Upper lobe of right lung (tissue), 1 donor: ENCODE measurements at places on chromosomes 2 and 18. TPM values are rescaled to one million over a fixed set of nuclear protein-coding genes. Genes with fewer than 3 reads are reported as not detected.
A peak's percentile ranks its signal among the peaks of the same experiment; 100 is the strongest.

DNA sequence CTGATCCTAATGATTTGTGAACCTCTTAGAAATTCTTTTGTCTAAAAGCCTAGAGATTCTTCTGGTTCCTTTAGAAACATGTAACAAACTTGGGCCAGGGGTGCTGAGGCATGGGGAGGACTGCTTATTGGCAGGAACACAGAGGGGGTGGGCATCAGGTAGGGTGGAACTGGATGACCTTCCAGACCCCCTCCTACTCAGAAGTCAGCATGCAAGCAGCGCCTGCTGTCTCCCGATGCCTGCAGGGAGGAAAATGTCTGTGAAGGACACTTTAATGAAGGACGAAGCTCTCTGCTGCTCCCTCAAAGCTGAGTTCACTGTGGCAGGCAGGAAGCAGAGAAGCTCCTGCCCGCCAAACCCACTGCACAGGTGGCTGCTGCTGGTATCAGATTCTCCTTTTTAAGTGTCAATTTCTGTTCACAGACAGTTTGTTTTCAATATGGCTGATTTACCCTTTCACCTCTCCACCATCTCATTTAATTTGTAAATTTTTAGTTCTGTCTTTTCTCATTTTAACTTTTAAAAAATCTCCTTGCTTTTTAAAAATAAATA, 19.4 kb downstream of the COA5 start:
- H3K4me1 ChIP-seq, result no peaks in the 10 kb centered on the region
- H3K27me3 ChIP-seq, result no peaks in the 10 kb centered on the region
- no peak overlapping the region for H3K4me3 ChIP-seq
- peaks cover 51% of the 10 kb centered on the region for H3K36me3 ChIP-seq
- H3K27ac ChIP-seq, result no peak overlapping the region

DNA sequence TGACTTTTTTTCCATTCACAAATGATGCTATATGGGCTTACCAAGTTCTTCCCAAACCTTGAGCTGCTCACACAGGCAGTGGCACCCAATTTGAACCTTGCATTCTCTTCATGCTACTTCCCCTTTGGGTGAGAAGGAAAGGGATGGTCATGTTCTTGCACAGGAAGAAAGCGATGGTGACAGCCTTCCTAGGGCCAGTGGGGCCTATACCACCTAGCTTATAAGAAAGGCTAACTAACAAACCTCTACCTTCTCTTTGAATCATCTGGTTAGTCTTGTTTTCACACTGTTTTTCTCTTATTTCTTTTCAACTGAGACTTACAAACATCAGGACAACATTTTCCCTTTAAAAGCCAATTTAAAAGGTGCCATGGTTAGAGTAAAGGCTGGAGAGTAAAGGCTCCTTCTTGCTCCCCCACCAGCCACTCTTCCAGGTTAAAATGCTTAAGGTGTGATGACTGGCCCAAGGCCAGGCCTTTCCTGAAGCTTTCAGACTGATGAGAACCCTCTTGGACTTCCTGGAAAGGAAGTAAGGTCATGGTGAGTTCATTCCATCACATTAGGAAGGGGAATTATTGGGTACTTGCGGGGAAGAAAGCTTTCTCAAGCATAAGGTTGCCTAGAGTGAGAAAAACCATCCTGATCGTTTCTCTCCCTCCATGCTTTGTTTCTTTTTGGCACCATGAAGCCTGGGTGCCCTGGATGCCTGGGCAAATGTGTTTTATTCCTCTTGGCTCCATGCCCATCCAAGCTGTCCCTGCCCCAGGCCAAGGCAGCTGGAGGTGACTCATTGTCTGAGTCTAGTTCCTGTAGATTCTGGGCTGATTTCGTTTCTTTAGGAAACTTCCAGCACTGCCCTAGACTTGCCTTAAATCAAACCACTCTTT, 41.4 kb upstream of the ITGB6 start:
- no peaks in the 10 kb centered on the region for H3K27me3 ChIP-seq
- peak overlapping the region; percentile 8 for H3K27ac ChIP-seq
- no peak overlapping the region for H3K4me3 ChIP-seq
- peaks cover 16% of the 10 kb centered on the region for H3K4me1 ChIP-seq
- peak; percentile 69 for DNase-seq

GRCh38 chr18:1048032-1048431, 143.4 kb downstream of the ADCYAP1 start:
- DNase-seq, result no peak
- no peaks in the 10 kb centered on the region for H3K27me3 ChIP-seq
- H3K4me1 ChIP-seq, result no peaks in the 10 kb centered on the region
- H3K36me3 ChIP-seq, result no peaks in the 10 kb centered on the region
- H3K4me3 ChIP-seq, result no peak overlapping the region

DNA sequence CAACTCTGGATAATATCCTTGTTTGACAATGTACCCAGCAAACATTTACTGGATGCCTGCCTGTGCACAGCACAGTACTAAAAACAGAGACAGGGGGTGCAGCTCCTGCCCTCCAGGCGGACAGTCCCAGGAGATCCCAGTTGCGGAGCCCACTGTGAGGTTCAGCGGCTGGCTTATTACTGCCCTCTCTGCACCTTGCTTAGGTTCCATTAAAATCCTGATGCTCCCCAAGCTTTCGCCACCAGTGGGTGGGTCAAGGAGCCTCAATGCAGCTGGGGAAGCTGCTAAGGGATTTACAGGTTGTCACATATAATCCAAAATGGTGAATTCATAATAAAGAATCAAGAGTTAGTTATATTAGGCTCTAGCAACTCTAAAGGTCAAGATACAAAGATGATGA, 38.3 kb downstream of the CRACDL start:
- no peak overlapping the region for H3K27ac ChIP-seq
- no peaks in the 10 kb centered on the region for H3K36me3 ChIP-seq
- peak; percentile 16 for DNase-seq
- no peaks in the 10 kb centered on the region for H3K27me3 ChIP-seq
- peaks cover 6% of the 10 kb centered on the region for H3K4me1 ChIP-seq
- no peak overlapping the region for H3K4me3 ChIP-seq

DNA sequence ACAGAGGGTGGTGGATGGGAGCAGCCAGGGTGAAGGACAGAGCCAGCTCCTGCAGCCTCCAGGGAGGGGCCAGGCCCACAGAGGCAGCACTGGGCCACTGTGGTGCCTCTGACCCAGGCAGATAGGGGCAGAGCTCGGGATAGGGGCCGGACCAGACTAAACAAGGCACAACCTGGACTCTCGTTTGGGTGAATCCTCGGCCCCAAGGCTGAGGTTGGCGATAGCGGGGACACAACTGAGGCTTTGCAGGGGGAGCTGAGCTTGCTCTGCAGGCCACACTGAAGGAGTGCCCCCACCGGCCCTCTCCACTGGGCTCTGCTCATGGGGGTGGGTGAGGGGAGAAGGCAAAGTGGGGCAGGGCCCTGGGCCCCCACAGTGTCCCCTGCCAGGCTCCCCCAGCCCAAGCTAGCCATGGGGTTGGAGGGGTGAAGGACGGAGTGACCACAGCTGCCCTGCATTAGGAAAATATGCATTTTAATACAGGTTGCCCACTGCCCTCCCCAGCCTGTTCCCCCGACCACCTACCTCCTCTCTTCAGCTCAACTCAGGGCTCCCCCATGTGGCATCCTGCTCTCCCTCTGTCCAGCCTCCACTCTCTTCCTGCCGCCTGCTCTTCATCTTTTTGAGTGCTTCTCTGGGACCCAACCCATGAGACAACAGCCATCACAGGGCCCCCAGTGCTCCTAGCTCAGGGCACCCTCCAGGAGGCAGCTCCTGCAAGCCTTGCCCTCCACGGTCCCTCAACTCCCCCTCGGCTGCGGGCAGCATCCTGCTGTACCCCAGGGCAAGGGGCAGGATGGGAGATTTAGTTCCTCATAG, 152.8 kb downstream of the INHBB start:
- peak; percentile 55 for DNase-seq
- no peak overlapping the region for H3K27ac ChIP-seq
- H3K36me3 ChIP-seq, result no peaks in the 10 kb centered on the region
- no peaks in the 10 kb centered on the region for H3K4me1 ChIP-seq
- H3K4me3 ChIP-seq, result no peak overlapping the region
- no peaks in the 10 kb centered on the region for H3K27me3 ChIP-seq

GRCh38 chr2:128805237-128805636, 486.6 kb upstream of the HS6ST1 start:
- no peak overlapping the region for H3K4me3 ChIP-seq
- H3K27me3 ChIP-seq, result no peaks in the 10 kb centered on the region
- H3K36me3 ChIP-seq, result no peaks in the 10 kb centered on the region
- H3K27ac ChIP-seq, result no peak overlapping the region
- no peaks in the 10 kb centered on the region for H3K4me1 ChIP-seq

DNA sequence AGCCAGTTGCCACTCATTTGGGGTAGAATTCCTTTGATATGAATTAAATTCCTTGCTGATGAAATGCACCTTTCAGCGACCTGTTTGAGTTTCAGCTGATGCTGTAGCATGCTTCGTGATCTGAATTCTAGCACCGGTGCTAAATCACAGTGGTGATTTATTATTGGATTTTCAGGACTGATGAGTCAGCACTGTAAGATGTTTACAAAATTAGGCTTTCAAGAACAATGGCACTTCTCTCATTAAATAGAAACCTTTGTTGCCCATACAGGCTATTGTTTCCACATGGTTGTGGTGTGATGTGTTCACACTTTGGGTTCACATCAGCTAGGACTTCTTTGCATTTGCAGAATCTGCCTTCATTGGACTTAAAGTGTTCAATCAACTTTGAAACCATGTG, 687.7 kb downstream of the ARHGAP15 start:
- no peaks in the 10 kb centered on the region for H3K27me3 ChIP-seq
- no peaks in the 10 kb centered on the region for H3K36me3 ChIP-seq
- no peak overlapping the region for H3K27ac ChIP-seq
- no peak overlapping the region for H3K4me3 ChIP-seq
- H3K4me1 ChIP-seq, result no peaks in the 10 kb centered on the region
- DNase-seq, result no peak

GRCh38 chr2:241755777-241756176, 20.8 kb upstream of the GAL3ST2 start:
- peaks cover 25% of the 10 kb centered on the region for H3K36me3 ChIP-seq
- no peak overlapping the region for H3K4me3 ChIP-seq
- no peak for DNase-seq
- H3K27ac ChIP-seq, result no peak overlapping the region
- H3K4me1 ChIP-seq, result no peaks in the 10 kb centered on the region

GRCh38 chr2:113342650-113343049, 63.9 kb upstream of the PAX8 start:
- no peaks in the 10 kb centered on the region for H3K36me3 ChIP-seq
- no peaks in the 10 kb centered on the region for H3K27me3 ChIP-seq
- no peak overlapping the region for H3K4me3 ChIP-seq

GRCh38 chr2:101265893-101266499, 13.3 kb downstream of the CNOT11 start:
- H3K27me3 ChIP-seq, result no peaks in the 10 kb centered on the region
- H3K27ac ChIP-seq, result no peak overlapping the region
- no peaks in the 10 kb centered on the region for H3K4me1 ChIP-seq
- peaks cover 93% of the 10 kb centered on the region for H3K36me3 ChIP-seq

Gene FIGN
- total RNA-seq, result 6.5 TPM

Gene CDK5R2
- total RNA-seq, result not detected
